Cardiac atrium fibroblast (primary cell): ENCODE measurements at places on chromosomes 13 and 19. TPM values are rescaled to one million over a fixed set of nuclear protein-coding genes. Genes with fewer than 3 reads are reported as not detected.

Gene ZNF90
- total RNA-seq, result 0.16 TPM in 1 of 2 replicates, not detected in the other

Gene ZNF682
- total RNA-seq, result 0.97 and 1.6 TPM in 2 replicates

Gene IGFL4
- not detected in 2 replicates for total RNA-seq

Gene TPTE2
- not detected in 2 replicates for total RNA-seq

Gene SELENOV
- not detected in 2 replicates for total RNA-seq

Gene PDX1
- total RNA-seq, result not detected in 2 replicates

Gene LGALS4
- total RNA-seq, result not detected in 2 replicates

Gene ZNF91
- total RNA-seq, result 10.8 and 14.3 TPM in 2 replicates

Gene KLK8
- not detected in 2 replicates for total RNA-seq

Gene JSRP1
- not detected in 2 replicates for total RNA-seq

Gene ADPRHL1
- total RNA-seq, result 0.18 and 2.1 TPM in 2 replicates

Gene CGB8
- not detected in 2 replicates for total RNA-seq

Gene METTL21C
- total RNA-seq, result not detected in 2 replicates

Gene RGL3
- 6.0 and 7.2 TPM in 2 replicates for total RNA-seq

Gene ZNF419
- 6.6 and 17.0 TPM in 2 replicates for total RNA-seq

Gene INAFM1
- 6.2 and 9.9 TPM in 2 replicates for total RNA-seq
